ENCODE measurements at places on chromosomes 12 and 14. TPM values are rescaled to one million over a fixed set of nuclear protein-coding genes. Genes with fewer than 3 reads are reported as not detected.

The GLT8D2 gene
- 0.90 TPM for total RNA-seq

The CACNA1C gene
- 2.1 TPM for total RNA-seq

The PLA2G1B gene
- total RNA-seq, result not detected

The MANSC4 gene
- total RNA-seq, result not detected

The C3AR1 gene
- total RNA-seq, result not detected

The OR10G2 gene
- total RNA-seq, result not detected

The KRT83 gene
- not detected for total RNA-seq

The NFATC4 gene
- total RNA-seq, result 25.0 TPM

DNA sequence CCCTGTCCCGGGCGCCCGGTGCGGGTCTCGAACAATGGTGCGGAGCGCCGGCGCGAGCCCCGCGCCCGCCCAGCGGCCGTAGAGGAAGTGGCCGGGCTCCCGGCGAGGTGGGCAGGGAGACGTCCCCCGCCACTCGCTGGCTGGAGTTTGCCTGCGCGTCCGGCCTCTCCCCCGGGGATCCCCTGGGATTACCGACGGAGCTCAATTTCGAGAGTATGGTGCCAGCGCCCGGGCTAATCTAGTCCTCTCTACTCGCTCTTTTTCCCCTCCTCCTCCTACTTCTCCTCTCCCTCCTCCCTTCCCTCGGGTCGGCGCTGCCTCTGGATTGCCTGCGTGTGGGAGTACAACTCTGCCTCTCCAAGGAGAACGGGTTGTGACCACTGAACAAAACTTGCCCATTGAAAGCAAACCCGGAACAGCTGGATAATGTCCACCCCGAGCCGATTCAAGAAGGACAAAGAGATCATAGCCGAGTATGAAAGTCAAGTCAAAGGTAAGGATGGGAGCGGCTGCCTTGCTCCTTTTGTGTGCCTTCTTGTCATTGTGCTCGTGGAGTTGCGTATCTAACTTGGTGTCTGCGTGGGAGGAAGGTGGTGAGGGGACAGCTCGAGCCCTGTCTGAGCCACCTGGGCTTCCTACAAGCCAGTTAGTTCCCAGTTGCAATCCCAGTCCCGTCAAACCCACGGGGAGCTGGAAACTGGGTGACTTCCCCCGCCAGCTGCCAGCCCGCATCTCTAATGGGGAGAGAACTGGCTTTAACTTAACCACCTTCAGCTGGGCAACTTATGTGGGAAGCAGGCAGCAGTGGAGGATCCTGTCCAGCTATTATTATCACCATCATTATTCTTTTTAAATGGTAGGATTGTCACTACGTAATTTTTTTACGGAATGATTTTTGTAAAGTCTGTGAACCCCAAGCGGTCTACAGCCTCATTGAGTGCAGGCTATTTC lies at the start of gene SRGAP1:
SRGAP1 (plus strand) TSS at position 310 of the 951 bp plus-strand sequence; CDS start at position 427, 117 bp downstream.
- peaks cover 1% of the 10 kb centered on the region for H3K4me1 ChIP-seq
- peak within 1 kb of the TSS; percentile 93 for H3K4me3 ChIP-seq
- peak; percentile 87 for DNase-seq
- no peaks in the 10 kb centered on the region for H3K36me3 ChIP-seq
- no peaks in the 10 kb centered on the region for H3K27me3 ChIP-seq
- H3K27ac ChIP-seq, result peak within 1 kb of the TSS; percentile 59

- DNase-seq, result peak; percentile 58
- H3K4me1 ChIP-seq, result no peaks in the 10 kb centered on the region
- H3K27ac ChIP-seq, result no peak overlapping the region
- H3K4me3 ChIP-seq, result no peak overlapping the region
- no peaks in the 10 kb centered on the region for H3K27me3 ChIP-seq
- H3K36me3 ChIP-seq, result no peaks in the 10 kb centered on the region
Observed at GRCh38 chr12:117080661-117081144, 18.5 kb downstream of the TESC start.

DNA sequence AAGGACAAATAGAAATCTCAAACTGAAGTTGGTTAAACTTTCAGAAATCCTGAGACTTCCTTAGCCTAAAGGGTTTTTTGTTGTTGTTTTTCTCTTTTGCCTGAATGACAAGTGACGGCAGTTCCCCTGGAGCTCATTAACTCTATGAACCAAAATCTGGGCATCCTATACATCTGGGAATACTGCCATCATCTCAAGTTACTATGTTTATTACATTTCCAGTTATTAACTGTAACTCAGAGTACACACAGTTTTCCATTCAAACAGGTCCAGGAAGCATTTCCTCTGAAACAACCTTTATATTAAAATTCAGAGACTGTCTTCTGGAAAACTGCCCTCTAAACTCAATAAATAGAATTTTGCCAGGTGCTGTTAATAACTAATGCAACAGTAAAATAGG lies 55.6 kb upstream of the CDKL1 start:
- DNase-seq, result no peak
- H3K27me3 ChIP-seq, result no peaks in the 10 kb centered on the region
- no peaks in the 10 kb centered on the region for H3K4me1 ChIP-seq
- H3K4me3 ChIP-seq, result no peak overlapping the region
- peaks cover 83% of the 10 kb centered on the region for H3K36me3 ChIP-seq

- H3K27ac ChIP-seq, result no peak overlapping the region
- no peaks in the 10 kb centered on the region for H3K4me1 ChIP-seq
- H3K36me3 ChIP-seq, result no peaks in the 10 kb centered on the region
- no peaks in the 10 kb centered on the region for H3K27me3 ChIP-seq
- H3K4me3 ChIP-seq, result no peak overlapping the region
- no peak for DNase-seq
Observed at GRCh38 chr14:88748288-88748687, 44.5 kb downstream of the EML5 start.

- H3K4me3 ChIP-seq, result no peak overlapping the region
- no peaks in the 10 kb centered on the region for H3K27me3 ChIP-seq
Observed at GRCh38 chr12:25020621-25021243, 71.8 kb upstream of the BCAT1 start.

DNA sequence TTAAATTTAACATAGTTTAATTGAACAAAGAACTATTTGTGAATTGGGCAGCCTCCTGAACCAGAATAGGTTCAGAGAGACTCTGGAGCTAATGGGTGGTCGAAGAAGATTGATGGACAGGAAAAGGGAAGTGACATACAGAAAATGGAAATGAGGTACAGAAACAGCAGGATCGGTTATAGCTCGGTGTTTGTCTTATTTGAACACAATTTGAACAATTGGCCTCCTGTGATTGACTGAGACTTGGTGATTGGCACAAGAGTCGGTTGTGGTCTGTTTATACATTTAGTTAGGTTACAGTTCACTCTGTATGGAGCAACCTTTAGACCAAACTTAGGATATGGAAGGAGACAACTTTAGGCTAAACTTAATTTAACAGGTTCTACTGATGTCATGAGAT lies 18.4 kb upstream of the CFL2 start:
- H3K27me3 ChIP-seq, result no peaks in the 10 kb centered on the region
- H3K4me3 ChIP-seq, result no peak overlapping the region
- no peak for DNase-seq
- no peak overlapping the region for H3K27ac ChIP-seq

DNA sequence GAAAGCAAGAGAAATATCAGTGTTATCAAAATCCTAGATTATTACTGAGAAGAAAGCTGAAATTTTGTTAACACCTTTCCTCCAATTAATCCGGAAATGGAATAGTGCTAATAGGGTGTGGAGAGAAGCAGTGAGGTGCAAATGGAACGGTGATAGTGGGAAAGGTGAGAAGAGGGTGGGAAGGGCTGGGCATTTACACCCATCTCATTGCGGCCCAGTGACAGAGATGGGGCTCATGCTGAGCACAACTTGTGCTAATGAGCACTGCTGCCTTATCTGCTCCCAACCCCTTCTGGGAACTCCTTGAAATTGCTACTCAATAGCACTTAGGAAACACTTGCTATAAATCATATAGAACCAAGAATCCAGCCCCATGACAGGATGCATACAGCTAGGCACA lies 94.4 kb downstream of the PTPRR start:
- no peaks in the 10 kb centered on the region for H3K36me3 ChIP-seq
- H3K27me3 ChIP-seq, result no peaks in the 10 kb centered on the region
- H3K4me3 ChIP-seq, result no peak overlapping the region
- no peaks in the 10 kb centered on the region for H3K4me1 ChIP-seq

DNA sequence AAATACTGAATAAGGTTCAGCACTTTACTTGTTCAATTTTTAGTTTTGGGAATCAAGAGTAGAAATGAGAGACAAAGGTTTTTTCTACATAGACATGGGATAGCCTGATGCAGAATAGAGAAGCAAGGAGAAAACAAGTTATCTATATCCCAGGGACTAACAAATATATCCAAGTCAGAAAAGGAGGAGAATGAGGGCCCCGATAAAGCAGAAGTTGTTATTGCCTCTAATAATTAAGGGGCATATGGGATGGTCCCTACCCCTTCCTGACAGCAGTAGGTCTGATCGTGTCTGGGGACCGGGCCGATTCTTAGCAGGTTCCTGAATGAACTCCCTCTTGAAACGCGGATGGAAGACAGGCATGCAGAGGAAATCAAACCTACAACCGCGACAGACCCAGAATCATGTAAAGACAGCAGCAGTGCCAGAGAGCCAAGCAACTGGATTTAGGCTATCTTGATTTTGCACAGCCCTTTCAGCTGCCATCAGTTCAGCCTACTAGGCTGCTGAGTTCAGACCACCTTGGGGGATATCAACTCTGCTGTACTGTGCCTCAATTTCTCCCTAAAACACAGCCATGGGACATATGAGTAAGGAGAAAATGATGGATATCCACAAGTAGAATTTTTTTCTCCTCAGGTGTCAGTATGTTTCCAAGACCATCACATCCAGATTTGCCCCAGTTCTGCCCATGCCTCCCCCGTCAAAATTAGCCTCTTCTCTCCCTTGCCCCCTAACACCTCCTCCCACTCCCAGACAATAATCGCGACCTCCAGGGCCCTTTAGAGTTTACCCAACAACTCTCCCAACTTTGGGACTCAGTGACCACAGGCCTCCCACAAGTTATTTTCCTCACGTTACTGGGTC lies 706 bp downstream of the PRMT5 start:
- no peaks in the 10 kb centered on the region for H3K27me3 ChIP-seq
- peaks cover 35% of the 10 kb centered on the region for H3K36me3 ChIP-seq
- H3K27ac ChIP-seq, result peak overlapping the region; percentile 64
- DNase-seq, result no peak
- peaks cover 12% of the 10 kb centered on the region for H3K4me1 ChIP-seq

DNA sequence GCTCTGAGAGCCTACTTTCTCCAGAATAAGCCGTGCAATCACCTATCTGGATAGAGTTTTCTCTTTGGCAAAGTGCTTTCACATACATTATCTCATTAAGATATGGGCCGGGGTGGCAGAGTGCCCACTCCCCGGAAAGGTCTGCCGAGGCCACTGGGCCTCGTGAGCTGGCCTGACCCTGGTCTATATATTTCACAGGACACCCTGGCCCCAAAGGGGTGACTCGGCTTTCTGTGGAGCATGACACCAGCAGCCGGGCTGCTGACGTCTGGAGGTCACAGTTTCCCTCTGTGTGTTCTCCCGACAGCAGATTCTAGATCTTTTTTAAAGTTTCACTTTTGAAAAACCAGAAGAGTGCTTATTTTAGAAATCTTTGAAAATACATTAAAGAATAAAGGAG lies 27.9 kb upstream of the ATP2A2 start:
- DNase-seq, result peak; percentile 65
- H3K27ac ChIP-seq, result no peak overlapping the region
- H3K4me3 ChIP-seq, result no peak overlapping the region
- no peaks in the 10 kb centered on the region for H3K36me3 ChIP-seq
- H3K27me3 ChIP-seq, result no peaks in the 10 kb centered on the region

- no peak overlapping the region for H3K4me3 ChIP-seq
- H3K27ac ChIP-seq, result peak overlapping the region; percentile 96
- no peaks in the 10 kb centered on the region for H3K36me3 ChIP-seq
- H3K4me1 ChIP-seq, result peaks cover 4% of the 10 kb centered on the region
- no peak for DNase-seq
Observed at GRCh38 chr12:22256605-22257004, 77.9 kb downstream of the ST8SIA1 start.

GRCh38 chr12:131242741-131243496 lies 289.2 kb downstream of the ADGRD1 start:
- H3K4me1 ChIP-seq, result no peaks in the 10 kb centered on the region
- DNase-seq, result peak; percentile 93
- H3K27me3 ChIP-seq, result no peaks in the 10 kb centered on the region

- H3K36me3 ChIP-seq, result no peaks in the 10 kb centered on the region
- H3K4me3 ChIP-seq, result no peak overlapping the region
- no peaks in the 10 kb centered on the region for H3K27me3 ChIP-seq
- H3K4me1 ChIP-seq, result no peaks in the 10 kb centered on the region
Observed at GRCh38 chr12:12319451-12320183, 30.4 kb downstream of the MANSC1 start.

- DNase-seq, result no peak
- no peak overlapping the region for H3K27ac ChIP-seq
- H3K4me1 ChIP-seq, result no peaks in the 10 kb centered on the region
Observed at GRCh38 chr12:48968467-48968866, 3.1 kb downstream of the WNT10B start.

DNA sequence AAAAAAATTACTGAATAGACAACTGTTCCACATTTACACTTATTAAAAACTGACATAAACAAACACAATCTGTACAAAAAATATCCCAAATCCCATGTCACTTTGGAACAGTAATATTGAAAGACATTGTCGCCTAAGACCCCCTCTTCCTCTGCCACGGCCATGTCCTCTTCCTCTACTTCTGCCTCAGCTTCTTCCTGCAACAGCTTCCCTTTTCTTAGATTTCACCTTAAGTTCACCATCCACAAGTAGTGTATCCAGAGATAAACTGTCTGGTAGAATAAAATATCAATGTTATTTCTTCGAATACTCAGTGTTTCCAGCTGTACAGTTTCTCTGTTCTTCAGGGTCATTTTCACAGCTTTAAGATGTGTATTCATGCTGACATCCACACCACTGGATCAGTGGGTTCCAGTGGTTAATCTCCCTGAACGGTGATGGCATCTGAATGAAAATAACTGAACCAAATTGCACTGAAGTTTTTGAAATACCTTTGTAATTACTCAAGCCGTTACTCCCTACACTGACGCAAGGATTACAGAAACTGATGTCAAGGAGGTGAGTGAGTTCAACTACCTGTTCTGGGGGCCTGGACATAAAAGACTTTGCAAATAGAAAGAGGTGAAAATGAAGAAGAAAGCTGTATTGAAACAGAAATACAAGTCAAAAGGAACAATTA lies 208.5 kb downstream of the C12orf50 start:
- no peak overlapping the region for H3K4me3 ChIP-seq
- H3K27me3 ChIP-seq, result peaks cover 8% of the 10 kb centered on the region
- H3K4me1 ChIP-seq, result no peaks in the 10 kb centered on the region

DNA sequence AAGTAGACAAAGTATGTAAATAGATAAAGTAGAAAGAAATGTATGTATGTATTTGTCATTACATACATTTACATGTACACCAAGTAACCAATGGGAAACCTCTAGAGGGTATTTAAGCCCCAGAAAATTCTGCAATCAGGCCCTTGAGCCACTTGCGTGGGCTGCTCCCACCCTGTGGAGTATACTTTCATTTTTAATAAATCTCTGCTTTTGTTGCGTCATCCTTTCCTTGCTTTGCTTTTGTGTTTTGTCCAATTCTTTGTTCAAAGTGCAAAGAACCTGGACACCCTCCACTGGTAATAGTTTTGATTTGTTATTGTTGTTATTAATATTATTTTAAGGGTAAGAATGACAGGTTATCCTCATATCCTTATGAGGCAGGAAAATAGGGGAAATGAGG lies 21.8 kb downstream of the CAPS2 start:
- H3K27me3 ChIP-seq, result no peaks in the 10 kb centered on the region
- no peak overlapping the region for H3K4me3 ChIP-seq
- DNase-seq, result no peak
- H3K36me3 ChIP-seq, result no peaks in the 10 kb centered on the region
